Fibroblast of pulmonary artery (primary cell): ENCODE measurements at places on chromosomes 3 and 15.
A peak's percentile ranks its signal among the peaks of the same experiment; 100 is the strongest.

DNA sequence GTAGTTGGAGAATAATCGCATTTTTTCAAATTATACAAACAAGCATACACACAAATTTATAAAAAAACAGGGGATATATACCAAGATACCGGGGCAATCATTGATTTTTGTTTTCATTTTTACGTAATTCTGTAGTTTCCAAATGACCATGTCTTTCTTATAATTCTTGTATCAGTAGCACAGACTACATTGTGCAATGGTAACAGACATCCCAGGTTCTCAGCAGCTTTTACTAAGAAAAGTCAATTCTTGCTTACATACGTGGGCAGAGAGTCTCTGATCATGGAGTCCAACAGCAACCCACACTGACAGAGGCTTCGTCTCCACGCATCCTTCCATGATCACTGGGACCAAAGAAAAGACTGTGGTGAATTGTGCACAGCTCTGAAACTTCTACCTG lies 441.3 kb downstream of the TBL1XR1 start:
- DNase-seq, result no peak

DNA sequence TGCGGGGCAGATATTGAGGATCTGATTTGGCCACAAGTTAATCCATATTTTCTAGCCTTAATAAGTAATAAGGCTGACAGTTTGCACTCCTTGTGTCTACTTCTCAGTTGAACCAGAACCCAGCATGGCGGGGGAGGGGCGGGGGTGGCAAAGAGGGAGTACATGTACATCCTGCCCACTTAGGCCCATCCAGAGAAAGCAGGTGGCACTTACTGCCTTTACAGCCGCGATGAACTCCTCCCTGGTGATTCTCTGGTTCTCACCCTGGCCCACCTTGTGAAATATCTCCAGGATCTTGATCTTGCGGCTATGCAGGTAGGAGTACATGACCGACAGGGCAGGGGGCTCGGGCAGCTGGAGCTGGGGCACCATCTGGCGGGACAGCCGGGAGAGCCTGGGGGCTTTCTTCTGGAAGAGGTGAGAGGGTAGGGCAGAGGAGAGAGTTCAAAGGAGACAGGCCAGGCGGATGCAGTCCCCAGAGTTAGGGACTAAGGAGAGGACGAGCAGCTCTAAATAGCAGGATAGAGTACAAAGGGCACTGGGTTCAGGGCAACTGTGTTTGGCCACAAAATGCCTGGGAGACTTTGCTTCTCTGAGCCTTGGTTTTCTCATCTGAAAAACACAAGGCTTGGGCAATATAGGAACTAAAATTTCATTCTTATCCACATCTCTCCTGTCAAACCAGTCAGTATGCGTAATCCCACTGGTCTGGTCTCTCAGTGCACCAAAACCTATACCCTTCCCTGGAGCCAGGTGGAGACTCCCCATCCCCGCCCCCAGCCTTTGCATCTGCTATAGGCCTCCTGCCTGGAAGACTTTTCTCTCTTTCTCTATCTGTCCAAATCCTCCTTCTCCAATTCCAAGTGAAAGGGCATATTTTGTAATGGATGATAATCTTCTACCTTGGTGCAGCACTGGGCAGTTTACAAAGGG lies 10.1 kb downstream of the EFCAB12 start:
- no peak for DNase-seq

- no peak for DNase-seq
These were observed 716 bp downstream of the CPEB1 start for GRCh38 chr15:82646250-82647044.

DNA sequence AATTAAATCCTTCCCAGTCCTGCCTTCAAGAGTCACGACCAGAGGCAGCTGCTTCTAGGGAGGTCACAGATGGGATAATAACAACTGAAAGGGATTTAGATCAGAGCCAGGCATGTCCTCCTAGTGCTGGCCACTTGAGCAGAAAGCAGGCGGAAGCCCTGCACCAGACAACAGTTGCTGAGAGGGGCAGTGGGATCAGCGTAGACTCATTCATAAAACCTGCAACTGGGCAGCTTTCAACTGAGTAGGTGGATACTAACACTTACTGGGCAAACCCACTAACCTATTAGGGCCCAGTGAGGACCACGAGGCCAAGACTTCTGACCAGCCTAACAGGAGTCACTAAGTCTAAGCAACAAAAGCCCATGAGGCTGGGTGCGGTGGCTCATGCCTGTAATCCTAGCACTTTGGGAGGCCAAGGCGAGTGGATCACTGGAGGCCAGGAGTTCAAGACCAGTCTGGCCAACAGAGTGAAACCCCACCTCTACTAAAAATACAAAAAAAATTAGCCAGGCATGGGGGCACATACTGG lies 67.0 kb downstream of the DAPK2 start:
- DNase-seq, result no peak

GRCh38 chr3:190543671-190544070 lies 29.8 kb downstream of the IL1RAP start:
- no peak for DNase-seq

- no peak for DNase-seq
These were observed 60.1 kb upstream of the PCSK6 start for GRCh38 chr15:101549647-101550046.

- DNase-seq, result peak; percentile 65
These were observed 159.4 kb upstream of the GBE1 start for GRCh38 chr3:81920816-81921215.

DNA sequence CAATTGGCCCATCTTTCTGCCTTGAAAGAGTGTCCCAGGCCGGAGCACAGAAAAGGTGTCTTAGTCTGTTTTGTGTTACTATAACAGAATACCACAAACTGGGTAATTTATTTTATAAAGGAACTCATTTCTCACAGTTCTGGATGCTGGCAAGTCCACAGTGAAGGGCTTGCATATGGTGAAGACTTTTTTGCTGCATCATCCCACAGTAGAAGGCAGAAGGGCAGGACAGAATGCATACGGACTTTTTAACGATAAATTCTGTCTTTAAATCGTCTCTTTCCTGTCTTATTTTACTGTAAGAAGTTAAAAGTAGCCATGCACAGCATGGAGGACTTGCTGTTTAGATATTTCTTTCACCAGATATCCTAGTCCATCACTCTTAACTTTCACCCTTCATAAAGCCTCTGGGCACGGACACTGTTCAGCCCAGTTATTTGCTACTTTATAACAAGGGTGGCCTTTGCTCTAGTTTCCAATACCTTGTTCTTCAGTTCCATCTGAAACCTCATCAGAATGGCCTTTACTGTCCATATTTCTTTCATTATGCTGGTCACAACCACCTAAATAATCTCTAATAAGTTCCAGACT lies 10.3 kb upstream of the EIF1B start:
- no peak for DNase-seq

- DNase-seq, result no peak
These were observed 31.5 kb downstream of the MGLL start for GRCh38 chr3:127790882-127791183.

DNA sequence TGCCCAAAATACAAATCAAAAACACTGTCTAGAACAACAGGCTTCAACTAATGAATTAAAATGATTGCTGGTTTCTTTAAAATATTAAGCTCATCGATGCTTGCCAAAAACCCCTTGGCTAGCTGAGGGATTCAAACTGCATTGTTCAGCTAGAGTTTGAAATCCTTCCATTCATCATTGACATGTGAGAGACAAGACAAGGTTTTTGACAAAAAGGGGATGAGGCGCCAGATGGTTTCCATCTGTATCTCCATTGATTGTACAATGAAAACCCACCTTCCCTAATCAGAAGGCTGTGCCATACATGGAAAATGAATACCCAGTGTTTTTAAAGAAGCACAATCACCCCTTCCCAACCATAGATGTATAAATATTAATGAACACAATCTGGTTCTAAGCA lies 67.8 kb downstream of the THRB start:
- no peak for DNase-seq

- DNase-seq, result no peak
These were observed 120.5 kb downstream of the SLMAP start for GRCh38 chr3:57876632-57877031.

DNA sequence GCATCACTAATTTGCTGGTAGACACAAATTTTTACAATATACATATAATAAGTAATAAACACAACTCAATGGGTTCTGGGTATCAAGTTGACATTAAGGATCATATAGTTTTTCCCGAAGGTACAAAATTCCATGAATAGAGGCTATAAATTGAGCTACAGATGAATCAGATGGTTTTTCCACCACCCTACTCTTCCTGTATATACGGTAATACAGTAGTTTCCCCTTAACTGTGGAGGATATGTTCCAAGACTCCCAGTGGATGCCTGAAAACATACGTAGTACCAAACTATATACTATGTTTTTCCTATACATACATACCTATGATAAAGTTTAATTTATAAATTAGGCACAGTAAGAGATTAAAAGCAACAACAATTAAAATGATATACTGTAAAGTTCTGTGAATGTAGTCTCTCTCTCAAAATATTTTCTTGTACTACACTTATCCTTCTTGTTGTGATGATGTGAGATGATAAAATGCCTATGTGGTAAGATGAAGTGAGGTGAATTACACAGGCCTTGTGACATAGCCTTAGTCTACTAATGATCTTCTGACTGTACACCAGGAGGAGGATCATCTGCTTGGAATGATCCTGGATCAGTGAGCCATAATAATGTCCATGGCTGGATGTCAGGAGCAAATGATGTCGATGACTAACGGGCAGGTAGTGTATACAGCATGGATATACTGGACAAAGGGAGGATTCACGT lies 116.7 kb downstream of the NR1I2 start:
- DNase-seq, result no peak

DNA sequence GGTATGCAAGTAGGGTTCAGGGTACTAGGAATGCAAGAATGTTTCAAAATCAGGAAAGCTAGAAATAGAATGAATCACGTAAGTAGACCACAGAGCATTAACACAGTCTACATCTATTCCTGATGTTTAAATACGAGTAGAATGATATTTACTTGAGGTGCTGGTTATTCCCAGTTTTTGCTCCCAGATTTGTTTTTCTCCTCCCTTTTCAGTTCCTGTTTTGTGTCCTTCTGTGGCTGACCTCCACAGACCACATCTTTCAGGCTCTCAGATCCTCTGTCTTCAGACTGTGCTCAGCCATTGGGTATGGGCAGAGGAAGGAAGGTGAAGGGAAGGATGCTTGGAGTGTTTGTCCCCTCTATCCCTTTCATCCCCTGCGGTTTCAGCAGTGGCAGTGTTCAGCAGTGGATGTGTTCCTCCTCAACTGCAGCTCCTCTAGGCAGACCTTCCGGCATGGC lies 276.6 kb downstream of the ZNF621 start:
- DNase-seq, result peak; percentile 13

DNA sequence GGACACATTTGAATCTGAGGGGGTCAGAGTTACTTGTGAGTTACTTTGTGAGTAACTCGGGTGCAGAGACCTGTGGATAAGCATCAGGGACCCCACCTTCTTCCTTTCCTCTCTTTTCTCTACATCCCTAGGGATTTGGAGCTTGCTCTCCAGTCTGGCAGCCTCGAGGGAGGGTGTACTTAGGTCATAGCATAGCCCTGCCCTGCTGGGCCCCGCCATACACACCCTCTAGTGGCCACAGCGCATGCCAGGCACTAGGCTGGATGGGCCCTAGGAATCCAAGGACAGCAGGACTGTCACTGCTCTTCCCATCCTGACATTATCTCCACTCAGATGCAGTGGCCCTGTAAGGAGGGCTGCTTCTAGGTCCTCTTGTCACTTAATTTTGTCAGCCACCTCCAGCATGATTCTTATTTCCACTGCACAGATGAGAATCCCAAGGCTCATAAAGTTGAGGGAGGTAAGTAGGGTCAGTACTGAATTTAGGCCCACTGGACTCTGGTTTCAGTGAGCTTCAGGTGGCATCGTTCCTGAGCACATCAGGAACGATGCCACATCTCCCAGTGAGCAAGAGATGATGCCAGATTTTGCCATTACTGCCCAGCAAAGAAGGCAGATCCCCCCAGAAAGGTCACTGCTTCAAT lies 3.6 kb upstream of the SMAD6 start:
- DNase-seq, result peak; percentile 82

GRCh38 chr15:45634432-45635190 lies at the start of gene SQOR:
TSS of gene SQOR (plus strand) at chr15:45635029. CDS start at chr15:45658924, 23,895 bp downstream.
- peak; percentile 72 for DNase-seq

GRCh38 chr3:44076221-44076829 lies 165.4 kb upstream of the TOPAZ1 start:
- no peak for DNase-seq

DNA sequence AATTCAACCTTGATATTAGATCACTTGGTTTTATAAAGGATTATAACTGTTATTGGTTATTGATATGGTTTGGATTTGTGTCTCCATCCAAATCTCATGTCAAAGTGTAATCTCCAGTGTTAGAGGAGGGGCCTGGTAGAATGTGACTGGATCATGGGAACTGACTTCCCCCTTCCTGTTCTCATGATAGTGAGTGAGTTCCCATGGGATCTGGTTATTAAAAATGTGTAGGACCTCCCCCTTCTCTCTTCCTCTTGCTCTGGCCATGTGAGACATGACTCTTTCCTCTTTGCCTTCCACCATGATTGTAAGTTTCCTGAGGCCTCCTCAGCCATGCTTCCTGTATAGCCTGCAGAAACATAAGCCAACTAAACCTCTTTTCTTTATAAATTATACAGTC lies 136.0 kb upstream of the UBE2E2 start:
- DNase-seq, result no peak

DNA sequence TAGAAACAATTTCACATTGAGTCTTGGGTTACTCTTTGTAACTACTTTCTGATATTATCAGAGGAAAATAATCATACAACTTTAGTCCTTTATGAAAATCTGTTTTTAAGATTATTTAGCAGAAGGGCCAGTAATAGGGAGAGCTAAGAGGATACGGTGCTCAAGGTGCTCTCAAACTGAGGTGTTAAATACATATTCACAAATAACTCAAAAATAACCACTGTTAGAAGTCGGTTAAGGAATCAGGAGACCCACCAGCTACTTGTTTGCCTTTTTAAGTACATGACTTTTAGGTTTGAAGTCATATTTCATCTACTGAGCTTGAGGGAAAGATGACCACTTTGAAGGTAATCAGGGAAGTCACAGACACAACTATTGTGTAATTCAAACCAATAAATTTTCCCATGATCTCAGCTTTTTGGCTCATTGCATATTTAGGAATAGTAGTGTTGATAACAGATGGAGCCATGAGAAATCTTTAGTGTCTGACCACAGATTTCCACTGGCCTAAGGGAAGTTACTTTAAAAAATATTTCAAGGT lies 1.4 kb upstream of the RSRC1 start:
- DNase-seq, result no peak
